ENCODE measurements at places on chromosomes 2 and 18.

- no peak for DNase-seq
These were observed 127.1 kb upstream of the SLC35G4 start for GRCh38 chr18:11482271-11482670.

DNA sequence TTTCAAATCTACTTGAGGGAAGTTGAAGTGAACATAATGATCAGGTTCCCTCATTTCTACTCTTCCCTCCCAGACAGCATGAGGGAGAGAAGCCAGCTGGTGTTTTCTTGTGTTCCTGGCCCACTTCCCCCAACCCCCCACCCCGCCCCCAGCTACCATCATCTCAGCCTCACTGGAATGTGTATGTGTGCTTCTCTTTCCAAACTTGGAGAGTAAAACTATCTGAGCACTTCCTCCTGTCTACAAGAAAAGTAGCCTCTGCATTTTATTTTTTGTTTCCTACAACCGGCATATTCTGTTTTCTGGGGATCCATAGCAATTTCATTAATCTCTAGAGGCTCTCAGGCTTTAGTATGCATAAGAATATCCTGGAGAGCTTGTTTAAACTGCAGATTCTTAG is 53.6 kb upstream of the GRHL1 start:
- DNase-seq, result no peak

GRCh38 chr18:9787036-9787435 is 78.9 kb downstream of the RAB31 start:
- no peak for DNase-seq

DNA sequence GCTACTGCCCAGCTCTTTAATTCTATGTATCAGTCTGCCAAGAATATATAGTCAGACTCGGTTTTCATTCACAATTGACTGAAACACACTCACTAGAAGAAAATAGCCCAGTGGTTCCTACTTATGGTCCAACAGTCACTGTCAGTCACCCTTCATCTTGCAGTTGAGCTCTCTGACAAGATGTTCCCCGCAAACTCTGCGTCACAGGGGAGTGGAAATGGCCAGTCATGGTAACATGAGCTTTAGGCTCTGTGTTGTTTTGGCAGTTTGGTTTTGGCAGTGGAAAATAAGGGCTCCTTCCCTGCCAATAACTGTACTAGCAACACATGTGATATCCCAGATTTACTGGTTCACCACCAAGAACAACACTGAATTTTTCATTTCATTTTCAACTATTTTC is 122.5 kb downstream of the PRPF40A start:
- DNase-seq, result no peak

DNA sequence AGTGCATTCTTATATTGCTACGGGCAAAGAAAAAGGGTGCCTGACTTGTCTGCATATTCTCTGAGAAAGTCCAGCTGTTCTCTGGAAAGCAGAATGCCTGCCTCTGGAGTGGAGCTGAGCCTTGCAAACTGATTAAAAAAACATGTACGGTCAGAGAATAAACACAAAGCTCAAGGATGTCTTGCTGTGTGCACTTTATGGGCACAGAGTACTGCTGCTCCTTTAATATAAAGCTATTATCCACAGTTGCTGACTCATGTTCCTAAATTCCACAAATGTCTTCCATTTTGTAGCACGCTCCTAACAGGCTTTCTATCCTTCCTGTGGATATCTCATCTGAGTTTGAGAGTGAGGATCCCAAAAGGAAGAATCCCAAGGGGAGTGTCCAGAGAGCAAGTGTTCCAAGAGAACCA is 229.0 kb downstream of the MREG start:
- DNase-seq, result no peak

DNA sequence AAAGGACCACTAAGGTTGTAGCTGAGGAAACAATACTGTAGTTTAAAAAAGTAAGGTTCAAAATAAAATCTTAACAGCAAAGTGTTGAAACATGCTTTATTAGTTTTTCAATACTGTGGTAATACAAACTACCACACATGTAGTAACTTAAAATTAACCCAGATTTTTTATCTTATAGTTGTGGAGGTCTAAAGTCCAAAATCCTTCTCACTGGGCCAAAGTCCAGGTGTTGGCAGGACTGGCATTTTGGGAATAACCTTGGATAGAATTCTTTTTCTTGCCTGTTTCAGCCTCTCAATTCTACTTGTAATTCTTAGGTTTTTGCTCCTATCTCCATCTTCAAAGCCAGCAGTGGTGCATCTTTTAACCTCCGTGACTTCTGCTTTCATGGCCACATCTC is 942.0 kb downstream of the TSN start:
- DNase-seq, result no peak

GRCh38 chr2:207123335-207123744 is 42.4 kb downstream of the KLF7 start:
- no peak for DNase-seq

- no peak for DNase-seq
These were observed 33.9 kb upstream of the POMC start for GRCh38 chr2:25202275-25202674.

GRCh38 chr2:18242716-18243115 is 317.7 kb downstream of the RDH14 start:
- DNase-seq, result no peak

GRCh38 chr18:37838083-37838482 is 272.5 kb upstream of the CELF4 start:
- no peak for DNase-seq

DNA sequence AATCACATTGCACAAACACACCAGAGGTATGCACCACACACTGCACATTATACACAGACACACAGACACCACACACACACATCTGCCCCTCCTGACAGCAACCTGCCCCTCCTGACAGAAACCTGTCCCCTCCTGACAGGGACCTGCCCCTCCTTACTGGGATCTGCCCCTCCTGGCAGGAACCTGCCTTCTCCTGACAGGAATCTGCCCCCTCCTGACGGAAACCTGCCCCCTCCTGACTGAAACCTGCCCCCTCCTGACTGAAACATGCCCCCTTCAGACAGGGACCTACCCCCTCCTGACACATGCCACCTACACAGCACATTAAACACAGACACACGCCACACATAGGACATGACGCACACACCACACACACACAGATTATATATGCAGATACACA is 88.9 kb downstream of the PXDN start:
- no peak for DNase-seq

DNA sequence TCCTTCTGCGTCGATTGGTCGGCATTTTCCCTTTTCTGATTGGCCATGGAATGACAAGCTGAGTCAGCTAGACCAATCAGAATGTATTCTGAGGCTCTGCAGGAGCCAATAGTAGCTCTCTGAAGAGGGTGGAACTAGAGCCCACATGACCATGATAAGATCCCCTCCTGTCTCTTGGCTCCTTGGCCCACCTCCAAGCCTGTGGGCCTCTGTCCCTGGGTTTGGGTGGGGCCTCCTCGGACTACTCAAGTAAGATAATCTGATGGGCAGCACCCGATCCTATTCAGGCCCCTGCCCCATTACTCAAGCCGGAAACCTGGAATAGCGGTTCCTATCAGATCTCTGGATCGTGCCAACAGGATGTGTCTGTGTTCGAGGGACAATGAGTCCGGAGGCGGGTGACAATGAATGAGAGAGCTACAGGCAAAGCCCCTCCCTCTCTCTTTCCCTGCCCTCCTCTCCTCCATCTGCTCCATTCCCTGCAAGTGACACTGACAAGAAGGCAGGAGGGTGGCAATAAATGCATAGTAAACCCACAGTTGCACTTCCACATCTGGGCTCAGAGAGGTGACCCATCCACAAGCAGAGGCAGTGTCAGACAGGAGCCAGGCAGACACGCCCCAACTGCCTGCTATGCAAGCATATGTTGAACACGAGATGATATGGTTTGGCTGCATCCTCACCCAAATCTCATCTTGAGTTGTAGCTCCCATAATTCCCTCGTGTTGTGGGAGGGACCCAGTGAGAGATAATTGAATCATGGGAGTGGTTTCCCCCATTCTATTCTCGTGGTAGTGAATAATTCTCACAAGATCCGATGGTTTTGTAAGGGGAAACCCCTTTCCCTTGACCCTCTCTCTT is 114.7 kb downstream of the TNS1 start:
- DNase-seq, result no peak

DNA sequence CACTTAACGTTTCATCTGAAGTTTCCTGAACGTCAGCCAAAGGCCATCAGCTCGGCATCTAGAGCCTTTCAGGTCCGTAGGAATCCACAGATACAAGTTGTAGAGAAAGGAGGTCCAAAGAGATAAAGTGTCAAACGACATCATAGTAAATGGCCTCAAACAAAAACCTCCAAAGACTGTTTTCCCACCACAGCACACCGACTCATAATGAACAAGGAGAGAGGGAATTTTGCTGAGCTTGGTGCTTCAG is 150.3 kb downstream of the PXDN start:
- no peak for DNase-seq

DNA sequence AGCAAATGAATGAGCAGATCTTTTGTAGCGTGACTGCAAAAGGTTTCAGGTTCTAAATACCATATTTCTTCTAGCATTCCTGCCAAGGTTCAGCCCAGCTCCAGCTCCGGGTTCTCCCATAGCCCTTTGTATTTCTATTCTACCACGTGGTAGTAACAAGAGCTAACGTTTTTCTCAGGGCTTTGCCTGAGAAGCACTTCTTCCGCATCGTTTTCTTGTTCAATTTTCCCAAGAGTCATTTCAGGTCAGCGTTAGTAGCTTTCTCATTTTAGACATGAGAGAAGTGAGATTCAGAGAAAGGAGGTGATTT is 120.1 kb upstream of the MYCN start:
- no peak for DNase-seq

GRCh38 chr2:226270285-226271058 is 529.1 kb downstream of the IRS1 start:
- no peak for DNase-seq

DNA sequence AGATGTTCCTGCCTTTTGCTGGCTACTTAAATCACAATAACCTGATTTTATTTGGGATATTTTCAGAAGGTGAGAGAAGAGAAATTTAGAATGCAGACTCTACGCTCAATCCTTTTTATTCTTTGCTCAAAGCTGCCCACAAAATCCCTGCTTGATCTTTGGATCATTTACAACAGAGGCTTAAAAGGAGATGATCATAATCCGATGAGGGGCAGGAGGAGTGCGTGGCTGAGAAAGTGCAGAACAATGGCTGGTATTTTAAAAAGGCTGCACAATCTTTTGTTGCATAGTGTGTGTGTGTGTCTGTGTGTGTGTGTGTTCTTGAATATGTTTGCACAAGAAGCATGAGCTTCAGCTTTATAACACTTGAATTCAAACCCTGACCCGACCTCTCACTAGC is 256.3 kb upstream of the MYT1L start:
- no peak for DNase-seq

- no peak for DNase-seq
These were observed 37.8 kb downstream of the GORASP2 start for GRCh38 chr2:170966648-170967396.

DNA sequence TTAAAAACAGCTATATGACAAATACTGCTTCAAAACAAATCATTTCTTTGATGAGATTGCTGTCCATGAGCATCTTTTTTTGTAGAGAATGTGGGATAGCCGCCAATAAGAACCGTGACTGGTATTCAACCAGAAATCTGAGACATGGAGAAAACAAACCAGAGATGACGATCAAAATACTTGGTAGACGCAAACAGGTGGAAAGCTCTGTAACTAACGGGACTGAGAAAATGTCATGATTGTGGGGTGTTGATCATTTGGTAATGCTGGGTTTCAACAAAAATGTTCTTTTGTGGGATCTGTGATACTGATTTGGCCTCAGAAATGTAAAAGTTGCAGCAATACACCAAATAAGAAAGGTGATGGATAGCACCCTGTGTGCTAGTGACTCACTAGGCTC is 364.8 kb downstream of the NYAP2 start:
- no peak for DNase-seq

- DNase-seq, result no peak
These were observed 145.2 kb downstream of the GALNT3 start for GRCh38 chr2:165648801-165649200.

DNA sequence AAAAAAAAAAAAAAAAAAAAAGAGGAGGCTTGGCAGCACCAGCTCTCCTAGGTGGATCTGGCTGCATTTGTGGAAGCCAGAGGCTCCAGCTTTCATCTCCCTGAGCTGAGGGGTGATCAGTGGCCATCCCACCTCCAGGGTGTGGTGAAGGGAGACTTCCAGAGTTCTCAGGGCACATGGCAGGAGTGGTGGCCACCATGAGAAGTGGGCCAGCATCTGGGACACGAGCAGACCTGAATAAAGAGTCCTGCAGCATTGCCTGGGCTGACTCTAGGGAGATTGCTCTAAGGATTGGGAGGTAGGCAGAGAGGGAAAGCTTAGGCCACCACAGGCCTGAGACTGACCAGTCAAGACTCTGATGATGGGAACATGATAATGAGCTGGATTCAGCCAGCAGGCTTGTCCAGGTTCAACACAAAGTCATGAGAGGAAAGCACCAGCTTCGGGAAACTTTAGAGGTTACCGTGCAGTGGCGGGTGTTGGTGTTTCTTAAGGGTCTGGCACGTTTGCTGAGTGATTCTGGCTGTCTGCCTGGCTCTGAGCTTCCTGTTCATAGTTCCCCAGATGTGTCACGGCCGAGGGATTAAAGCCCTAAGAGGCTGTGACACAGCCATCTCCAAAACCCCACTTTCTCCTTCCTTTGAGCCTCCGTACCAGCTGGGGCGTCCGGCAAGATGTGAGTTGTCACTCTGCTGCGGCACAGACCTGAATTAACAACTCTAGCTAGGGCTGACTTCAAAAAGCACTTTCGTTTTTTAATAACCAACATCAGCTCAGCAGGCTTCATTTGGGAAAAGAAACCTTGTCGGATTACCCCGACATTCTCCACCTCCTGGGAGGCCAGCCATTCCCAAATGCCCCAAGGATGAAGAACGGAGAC is 38.3 kb upstream of the IL1R1 start:
- DNase-seq, result no peak

DNA sequence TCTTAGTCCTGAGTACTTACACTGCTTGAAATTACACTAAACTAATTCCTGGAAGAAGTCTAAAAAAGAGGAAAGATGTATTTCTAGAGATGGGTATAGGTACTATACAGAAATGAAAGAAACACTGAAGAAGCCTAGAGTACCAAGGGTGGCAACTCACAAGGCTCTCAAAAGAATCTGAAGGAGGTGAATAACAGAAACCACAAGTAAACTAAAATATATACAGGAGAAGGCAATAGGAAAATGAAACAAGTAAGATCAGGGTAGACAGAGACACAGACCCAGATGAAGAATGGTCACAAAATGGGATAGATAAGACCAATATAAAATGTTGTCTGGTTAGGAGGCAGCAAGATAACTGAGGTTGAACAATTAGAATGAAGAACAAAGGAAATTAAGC is 59.9 kb downstream of the USP37 start:
- no peak for DNase-seq

GRCh38 chr2:221034026-221034701 is 537.9 kb downstream of the EPHA4 start:
- DNase-seq, result no peak

DNA sequence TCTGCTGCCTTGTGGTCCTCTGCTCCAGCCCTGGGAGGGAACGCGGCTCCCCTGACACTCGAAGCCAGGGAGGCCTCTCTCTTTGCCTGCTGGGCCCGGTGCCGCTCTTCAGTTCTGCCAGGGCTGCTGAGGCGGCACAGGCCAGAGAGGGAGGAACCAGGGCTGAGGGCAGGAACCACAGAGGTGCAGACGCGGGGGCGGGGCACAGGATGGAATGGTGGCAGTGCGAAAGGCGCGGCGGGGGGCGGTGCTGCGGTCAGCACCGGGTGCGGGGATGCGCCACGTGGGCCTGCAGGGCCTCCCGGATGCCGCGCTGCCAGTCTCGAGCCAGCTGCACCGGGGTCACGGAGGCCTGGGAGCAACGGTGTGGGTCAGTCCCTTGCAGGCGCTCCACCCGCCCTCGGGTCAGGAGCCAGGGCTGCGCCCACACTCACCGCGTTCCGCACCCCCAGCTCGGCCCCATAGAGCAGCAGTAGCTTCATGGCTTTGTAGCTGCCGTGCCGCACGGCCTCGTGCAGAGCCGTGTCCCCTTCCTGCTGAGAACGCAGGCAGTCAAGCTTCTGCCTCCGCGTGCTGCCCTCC is 4.4 kb downstream of the ANKRD23 start:
- peak; percentile 52 for DNase-seq
